Stimulated activated naive CD4-positive, alpha-beta T cell (primary cell): ENCODE measurements at places on chromosomes 5 and 9.

DNA sequence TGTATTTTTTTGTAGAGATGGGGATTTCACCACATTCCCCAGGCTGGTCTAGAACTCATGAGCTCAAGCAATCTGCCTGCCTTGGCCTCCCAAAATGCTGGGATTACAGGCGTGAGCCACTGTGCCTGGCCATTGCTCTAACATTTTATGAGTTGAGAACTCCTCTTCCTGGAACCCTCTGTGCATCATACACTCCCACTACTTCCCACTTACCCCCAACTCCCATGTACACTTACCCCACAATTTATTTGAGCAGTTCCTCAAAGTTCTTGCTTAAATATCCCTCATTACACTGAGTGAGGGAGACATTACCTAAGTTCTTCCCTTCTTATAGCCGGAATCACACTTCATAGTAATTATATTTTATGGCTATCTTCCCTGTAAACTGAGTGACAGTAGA lies 42.9 kb upstream of the GALNT10 start:
- no peak for DNase-seq

DNA sequence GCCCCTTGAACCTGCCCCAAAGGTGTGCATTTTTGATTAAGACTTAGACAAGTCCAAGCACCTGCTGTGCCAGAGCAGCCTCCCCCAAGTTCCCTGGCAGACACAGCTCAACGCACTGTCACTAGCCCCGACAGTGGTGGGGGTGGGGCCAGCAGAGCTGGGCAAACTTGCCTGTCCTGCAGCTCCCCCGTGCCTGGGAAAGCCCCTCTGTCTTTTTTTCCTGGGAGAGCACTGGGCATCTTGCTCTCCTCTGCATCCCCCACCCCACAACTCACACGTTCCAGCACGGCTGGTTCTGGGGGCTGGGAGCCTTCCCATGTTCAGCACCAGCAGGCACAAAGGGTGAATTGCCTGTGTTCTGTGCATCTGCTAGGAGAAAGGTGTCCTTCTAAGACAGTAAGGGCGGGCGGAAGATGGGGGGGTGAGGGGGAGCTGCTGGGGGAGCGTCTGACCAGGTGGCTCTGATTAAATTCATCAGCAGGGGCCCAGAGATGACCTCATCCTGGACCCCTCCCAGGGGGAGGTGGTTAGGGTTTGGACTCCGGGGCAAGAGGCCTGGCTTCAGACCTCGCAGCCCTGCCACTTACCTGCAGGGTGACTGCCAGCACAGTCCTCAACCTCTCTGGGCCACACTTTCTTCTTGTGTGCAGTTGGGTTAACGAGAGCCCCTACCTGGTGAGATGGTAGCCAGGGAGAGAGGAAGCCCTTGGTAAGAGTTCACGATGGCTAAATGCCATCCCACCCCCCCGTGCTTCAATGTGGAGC lies 23.5 kb downstream of the HMCN2 start:
- no peak for DNase-seq

DNA sequence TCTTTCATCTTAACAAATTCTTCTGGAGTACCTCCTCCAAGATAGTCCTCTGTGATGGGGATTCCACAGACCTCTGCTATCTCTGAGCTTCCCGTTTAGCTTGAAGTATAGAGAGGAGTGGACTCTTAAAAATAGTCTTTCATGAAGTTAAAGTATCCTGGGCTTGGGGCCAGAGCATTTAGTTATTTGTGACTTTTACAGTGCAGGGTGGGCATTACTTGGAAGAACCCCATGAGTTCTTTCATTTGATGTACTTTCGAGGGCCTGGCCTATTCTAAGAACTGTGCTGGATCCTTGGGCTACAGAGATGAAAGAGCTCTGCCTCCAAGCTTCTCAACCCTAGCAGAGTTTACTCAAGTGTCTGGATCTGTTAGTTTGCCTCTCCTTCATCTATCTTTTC lies 131.5 kb downstream of the ZSWIM6 start:
- DNase-seq, result no peak

GRCh38 chr5:57174890-57175510 lies 1.1 kb downstream of the GPBP1 start:
- DNase-seq, result no peak

- DNase-seq, result no peak
Measured at GRCh38 chr5:124064956-124065355, 553.0 kb downstream of the CSNK1G3 start.

DNA sequence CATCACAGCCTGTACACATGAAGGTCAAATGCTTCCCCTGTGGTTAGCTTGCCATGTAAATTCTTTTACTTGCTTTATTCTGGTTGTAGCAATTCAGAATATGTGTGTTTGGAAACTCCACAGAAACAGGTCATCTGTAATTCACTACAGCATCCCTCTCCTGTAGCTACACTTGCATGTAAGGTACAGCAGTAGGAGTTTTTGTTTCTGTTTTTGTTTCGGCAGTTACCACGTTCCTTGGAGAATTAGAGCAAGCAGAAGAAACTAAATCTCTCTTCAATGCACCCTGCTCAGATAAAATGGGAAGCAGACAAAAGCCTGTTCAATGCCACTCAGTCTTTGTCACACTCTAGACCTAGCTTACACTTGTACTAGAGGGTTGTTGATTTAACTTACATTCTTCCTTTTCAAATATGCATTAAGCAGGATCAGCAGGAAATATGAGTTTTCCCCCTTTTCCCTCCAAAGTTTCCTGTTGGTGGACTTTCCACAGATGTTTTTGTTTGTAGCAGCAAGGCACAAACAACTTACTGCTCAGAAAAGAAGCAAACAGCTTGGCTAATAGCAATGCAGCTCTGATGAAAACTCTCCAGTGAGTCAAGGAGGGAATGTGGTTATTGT lies 80.9 kb downstream of the YIPF5 start:
- DNase-seq, result no peak

GRCh38 chr5:73483676-73484075 lies 14.6 kb upstream of the BTF3 start:
- DNase-seq, result no peak

DNA sequence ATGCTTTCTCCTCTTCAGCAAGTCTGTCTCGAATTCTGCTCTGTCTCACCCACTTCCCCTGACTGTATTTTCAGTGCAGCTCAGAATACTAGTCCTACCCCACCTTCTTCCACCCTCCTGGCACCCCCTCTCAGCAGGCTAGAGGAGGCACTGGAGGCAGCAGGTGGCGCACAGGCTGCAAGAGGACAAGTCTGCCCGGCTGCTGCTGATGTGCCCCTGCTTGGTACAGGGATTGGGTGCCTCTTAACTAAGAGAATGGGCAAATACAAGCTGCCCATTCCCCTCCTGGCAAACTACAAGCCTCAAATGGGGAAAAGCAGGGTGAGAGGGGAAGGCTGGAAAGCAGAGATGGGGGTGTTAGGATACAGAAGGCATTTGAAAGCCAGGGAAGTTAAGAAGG lies 5.1 kb downstream of the TLN1 start:
- peak; percentile 22 for DNase-seq

- DNase-seq, result no peak
Measured at GRCh38 chr9:36078051-36078450, 41.3 kb downstream of the RECK start.

DNA sequence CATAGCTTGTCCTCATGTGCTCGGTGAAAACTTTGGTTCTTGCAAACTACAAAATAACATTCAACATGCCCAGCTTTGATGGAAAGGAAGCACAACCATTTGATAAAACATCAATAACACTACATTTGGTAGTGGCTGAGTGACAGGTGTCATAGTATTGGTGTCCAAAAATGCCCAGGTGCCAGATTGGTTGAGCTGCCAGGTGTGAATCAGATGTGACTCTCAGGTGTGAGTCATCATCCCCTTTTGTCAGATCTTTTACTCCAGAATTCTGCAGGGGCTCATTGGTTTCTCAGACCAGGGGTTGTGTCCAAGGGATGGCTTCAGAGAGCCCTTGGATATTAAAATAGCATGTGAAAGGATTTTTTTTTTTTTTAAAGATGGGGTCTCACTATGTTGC lies 22.5 kb upstream of the POMT1 start:
- DNase-seq, result no peak
